ENCODE measurements at places on chromosomes 2 and 18.

- no peaks in the 10 kb centered on the region for H3K36me3 ChIP-seq
- DNase-seq, result no peak
- H3K27me3 ChIP-seq, result no peaks in the 10 kb centered on the region
- H3K27ac ChIP-seq, result no peak overlapping the region
These were observed 115.8 kb upstream of the SETBP1 start for GRCh38 chr18:44564922-44565321.

DNA sequence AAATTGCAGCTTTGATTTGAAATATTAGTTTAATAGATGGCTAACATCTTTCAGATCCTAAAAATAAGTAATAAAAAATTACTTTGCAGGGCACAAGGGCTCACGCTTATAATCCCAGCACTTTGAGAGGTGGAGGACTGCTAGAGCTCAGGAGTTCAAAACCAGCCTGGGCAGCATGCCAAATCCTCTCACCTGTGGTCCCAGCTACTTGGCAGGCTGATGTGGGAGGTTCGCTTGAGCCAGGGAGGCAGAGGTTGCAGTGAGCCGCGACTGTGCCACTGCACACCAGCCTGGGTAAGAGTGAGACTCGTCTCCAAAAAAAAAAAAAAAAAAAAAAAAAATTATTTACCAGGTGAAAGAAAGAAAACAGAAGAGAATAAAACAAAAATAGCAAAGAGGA lies 449.8 kb downstream of the NRXN1 start:
- no peaks in the 10 kb centered on the region for H3K27me3 ChIP-seq
- no peak overlapping the region for H3K4me3 ChIP-seq
- no peaks in the 10 kb centered on the region for H3K36me3 ChIP-seq
- H3K4me1 ChIP-seq, result no peaks in the 10 kb centered on the region

GRCh38 chr18:75679331-75679730 lies 251.8 kb upstream of the SMIM21 start:
- H3K4me3 ChIP-seq, result no peak overlapping the region
- no peaks in the 10 kb centered on the region for H3K27me3 ChIP-seq
- no peak for DNase-seq
- no peak overlapping the region for H3K27ac ChIP-seq
- H3K36me3 ChIP-seq, result no peaks in the 10 kb centered on the region
- H3K4me1 ChIP-seq, result no peaks in the 10 kb centered on the region

GRCh38 chr2:74585406-74586185 lies 31.1 kb downstream of the DOK1 start:
- H3K4me1 ChIP-seq, result peaks cover 19% of the 10 kb centered on the region
- no peak for DNase-seq
- H3K27me3 ChIP-seq, result peaks cover 25% of the 10 kb centered on the region

GRCh38 chr2:241842620-241843211 lies 16.0 kb downstream of the PDCD1 start:
- H3K27ac ChIP-seq, result peak overlapping the region; percentile 12
- peaks cover 29% of the 10 kb centered on the region for H3K27me3 ChIP-seq
- H3K4me1 ChIP-seq, result peaks cover 25% of the 10 kb centered on the region
- no peak for DNase-seq
- H3K4me3 ChIP-seq, result peak overlapping the region; percentile 28

- H3K27ac ChIP-seq, result no peak overlapping the region
- peaks cover 21% of the 10 kb centered on the region for H3K4me1 ChIP-seq
- DNase-seq, result no peak
These were observed 103.0 kb upstream of the TMEM200C start for GRCh38 chr18:5998166-5998881.

- no peaks in the 10 kb centered on the region for H3K36me3 ChIP-seq
- H3K4me3 ChIP-seq, result no peak overlapping the region
- H3K27ac ChIP-seq, result no peak overlapping the region
- no peaks in the 10 kb centered on the region for H3K27me3 ChIP-seq
These were observed 24.0 kb upstream of the TMEM37 start for GRCh38 chr2:119407430-119408220.

- no peaks in the 10 kb centered on the region for H3K4me1 ChIP-seq
- no peak overlapping the region for H3K4me3 ChIP-seq
- H3K27ac ChIP-seq, result no peak overlapping the region
- H3K36me3 ChIP-seq, result no peaks in the 10 kb centered on the region
These were observed 27.7 kb downstream of the NEURL3 start for GRCh38 chr2:96477458-96477857.

DNA sequence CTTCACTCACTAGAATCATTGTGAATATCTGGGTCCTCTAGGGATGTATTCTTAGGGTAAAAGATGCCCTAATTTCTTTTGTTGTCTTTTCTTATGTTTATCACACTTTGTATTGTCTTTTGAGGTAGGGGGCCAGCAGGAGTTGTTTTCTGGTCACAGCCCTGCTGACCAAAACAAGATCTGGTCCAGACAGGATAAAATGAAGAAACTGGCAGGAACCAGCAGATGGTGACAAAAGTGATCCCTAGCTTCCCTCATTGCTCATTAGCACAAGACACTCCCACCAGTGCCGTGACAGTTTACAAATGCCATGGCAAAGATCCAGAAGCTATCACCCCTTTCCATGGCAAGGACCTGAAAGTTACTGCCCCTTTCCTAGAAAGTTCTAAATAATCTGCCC lies 81.7 kb upstream of the CCDC85A start:
- H3K27me3 ChIP-seq, result no peaks in the 10 kb centered on the region
- no peak overlapping the region for H3K4me3 ChIP-seq
- DNase-seq, result no peak

DNA sequence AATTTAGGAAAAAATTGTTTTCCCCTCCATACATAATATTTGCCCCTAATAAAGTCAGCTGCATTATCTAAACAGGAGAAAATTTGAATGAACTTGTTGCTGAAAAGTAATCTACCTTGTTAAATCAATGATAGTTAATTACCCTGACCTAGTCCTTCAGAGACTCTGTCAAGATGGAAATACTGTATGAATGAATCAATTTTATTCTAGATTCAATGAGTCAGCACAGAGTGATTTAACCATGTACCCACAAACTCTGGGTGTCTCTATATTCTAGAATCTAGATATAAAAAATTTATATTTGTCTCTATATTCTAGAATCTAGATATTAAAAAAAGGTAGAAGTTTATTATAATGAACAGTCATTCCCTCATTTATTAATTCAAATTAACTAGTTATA lies 36.2 kb downstream of the NDUFAF7 start:
- no peaks in the 10 kb centered on the region for H3K4me1 ChIP-seq
- H3K36me3 ChIP-seq, result peaks cover 11% of the 10 kb centered on the region
- H3K27ac ChIP-seq, result no peak overlapping the region
- H3K27me3 ChIP-seq, result no peaks in the 10 kb centered on the region
- H3K4me3 ChIP-seq, result no peak overlapping the region

DNA sequence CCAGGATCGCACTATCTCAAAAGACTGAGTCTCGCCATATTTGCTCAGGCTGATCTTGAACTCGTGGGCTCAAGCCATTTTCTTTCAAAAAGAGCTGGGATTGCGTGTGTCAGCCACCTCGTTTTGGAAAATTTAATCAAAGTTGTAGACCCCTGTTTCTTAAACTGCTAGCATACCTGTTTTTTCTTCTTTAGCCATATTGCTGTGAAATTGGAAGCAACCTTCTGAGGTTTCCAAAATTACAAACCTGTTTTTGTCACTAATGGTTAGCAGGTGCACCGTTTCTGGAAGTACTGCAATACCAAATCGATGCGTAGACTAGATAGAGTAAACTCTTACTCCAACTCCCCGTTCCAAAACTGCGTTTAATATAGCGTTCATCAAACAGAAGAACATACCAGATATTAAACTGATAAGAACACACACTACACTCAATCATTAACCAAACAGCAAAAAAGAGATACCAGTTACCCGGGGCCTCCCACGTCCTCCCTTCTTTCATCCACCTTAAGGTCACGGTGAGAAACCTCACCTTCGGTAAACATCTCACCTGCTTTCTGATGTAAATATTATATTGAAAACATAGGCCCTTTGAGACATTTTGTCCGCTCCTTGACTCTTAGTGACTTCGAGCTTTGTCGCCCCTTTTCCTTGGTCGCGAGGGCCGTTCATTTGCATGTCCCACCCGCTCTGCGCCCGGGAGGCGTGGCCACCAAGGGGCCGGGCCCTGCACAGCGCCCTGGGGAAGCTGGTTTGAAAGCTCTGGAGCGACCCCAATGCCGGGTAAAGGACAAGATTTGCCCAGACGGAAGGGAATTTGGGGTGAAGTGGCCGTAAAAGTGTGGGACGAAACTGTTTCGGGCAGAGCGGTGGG lies at the start of gene RNU2-63P:
TSS of gene RNU2-63P (minus strand) at position 462 of the 874 bp plus-strand sequence.
- H3K4me1 ChIP-seq, result peaks cover 41% of the 10 kb centered on the region
- H3K27ac ChIP-seq, result peak within 1 kb of the TSS; percentile 100

- H3K4me3 ChIP-seq, result no peak overlapping the region
- H3K36me3 ChIP-seq, result no peaks in the 10 kb centered on the region
- H3K27me3 ChIP-seq, result peaks cover 15% of the 10 kb centered on the region
- H3K4me1 ChIP-seq, result peaks cover 13% of the 10 kb centered on the region
- DNase-seq, result no peak
- no peak overlapping the region for H3K27ac ChIP-seq
These were observed 66.5 kb upstream of the ACKR3 start for GRCh38 chr2:236503100-236503499.

All from neural crest cell (in vitro differentiated cells).